ENCODE measurements at places on chromosomes 16 and 17.

GRCh38 chr17:81542431-81543338 lies 9.5 kb downstream of the FAAP100 start:
- no peak for DNase-seq

DNA sequence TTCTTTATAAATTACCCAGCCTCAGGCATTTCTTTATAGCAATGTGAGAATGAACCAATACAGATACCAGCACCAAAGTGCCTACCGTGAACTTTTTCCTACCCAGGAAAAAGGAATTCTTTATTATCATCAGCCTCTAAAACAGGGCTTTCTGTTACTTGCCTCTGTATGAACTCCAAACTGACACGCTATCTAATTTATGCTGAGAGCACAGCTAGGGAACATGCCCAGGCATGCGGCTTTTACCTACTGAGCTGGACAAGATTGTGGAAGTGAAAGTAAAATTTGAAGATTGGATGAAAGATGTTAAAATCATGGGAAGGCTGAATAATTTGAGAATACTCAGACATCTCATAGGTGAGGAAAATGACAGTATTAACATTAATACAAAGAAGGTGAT lies 24.4 kb upstream of the ADCY9 start:
- no peak for DNase-seq

DNA sequence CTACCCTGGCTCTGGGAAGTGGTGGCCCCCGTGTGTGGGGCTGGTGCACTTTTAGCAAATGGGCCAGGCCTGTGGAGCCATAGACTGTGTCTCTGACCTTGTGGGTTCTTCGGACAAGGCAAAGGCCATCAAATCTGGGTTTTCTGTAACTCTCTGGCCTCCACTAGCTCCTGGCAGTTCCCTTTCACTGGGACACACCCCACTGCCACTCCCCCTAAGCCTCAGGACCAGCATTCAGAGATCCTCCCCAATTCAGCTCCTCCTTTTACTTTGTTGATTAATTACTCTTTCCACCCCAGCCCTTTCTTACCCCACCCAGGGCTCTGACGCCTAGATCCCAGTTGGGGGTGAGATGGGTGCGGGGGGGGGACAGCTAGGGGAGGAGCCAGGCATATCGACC lies 53.9 kb upstream of the IRX3 start:
- no peak for DNase-seq

GRCh38 chr17:40068917-40069750 lies 6.4 kb downstream of the THRA start:
- DNase-seq: peak; percentile 93

GRCh38 chr17:17605729-17606088 lies 14.2 kb upstream of the PEMT start:
- no peak for DNase-seq

DNA sequence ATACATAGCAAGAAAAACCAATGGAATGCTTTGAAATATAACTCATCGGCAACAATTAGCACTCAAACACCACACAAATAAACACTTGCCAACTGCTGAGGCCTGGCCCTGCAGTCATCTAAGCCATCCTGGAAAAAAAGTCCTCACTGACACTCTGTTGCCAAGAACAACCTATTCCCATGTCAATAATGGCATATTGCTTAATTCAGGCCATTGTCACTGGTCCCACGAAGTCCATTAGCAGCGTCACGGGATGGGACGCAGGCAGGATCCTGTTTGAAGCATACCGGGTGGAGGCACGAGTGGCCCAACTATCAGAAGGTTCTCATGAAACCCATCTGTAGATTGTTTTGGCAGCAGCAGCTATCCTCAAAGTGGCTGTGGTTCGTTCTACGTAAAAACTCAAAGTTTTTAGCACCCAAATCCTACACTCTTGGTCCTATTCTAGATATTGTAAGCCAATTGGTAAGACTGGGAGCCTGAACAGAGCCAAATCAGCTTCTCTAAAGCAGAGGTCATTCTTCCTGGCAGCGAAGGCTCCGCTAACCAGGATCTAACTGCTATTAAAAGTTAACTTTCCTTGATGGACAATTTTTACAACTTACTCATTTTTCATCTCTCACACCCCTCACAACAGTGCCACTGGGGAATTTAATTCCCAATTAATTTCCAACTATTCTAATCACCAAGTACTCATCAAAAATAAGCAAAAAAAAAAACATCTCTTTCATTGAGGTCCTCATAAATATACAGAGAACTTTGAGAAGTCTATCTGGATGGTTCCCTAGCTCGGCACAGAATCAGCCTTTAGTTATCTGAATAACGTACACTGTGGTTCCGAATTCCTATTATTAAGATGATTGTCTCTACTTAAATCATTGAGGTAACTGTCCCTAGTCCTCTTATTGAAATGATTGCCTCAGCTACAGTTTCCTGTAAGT lies 91.5 kb downstream of the ZFHX3 start:
- DNase-seq: no peak

- no peak for DNase-seq
These were observed 293.8 kb upstream of the AXIN2 start for GRCh38 chr17:65855245-65855644.

DNA sequence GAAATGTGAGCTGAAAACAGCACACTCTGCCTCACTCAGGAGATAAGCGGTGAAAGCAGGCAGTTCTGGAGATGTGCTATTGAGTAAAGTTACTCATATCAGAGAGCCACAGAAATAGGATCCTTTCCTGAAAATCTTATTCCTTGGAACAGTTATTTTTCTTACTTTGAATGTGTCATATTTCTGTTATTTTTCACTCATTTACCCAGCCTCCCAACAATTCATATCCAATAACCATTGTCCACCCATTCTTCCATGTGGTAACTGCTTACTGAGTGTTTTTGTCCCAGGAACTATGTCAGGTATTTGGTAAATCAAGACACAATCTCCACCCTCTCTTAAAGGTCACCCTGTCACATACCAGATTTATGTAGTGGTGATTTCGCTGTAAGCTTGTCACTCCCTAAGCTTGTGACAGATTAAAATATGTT lies 144.9 kb downstream of the PARN start:
- no peak for DNase-seq

GRCh38 chr17:44144966-44145739 lies 3.4 kb downstream of the HROB start:
- no peak for DNase-seq

- no peak for DNase-seq
These were observed 12.0 kb downstream of the TBC1D16 start for GRCh38 chr17:80023481-80024205.

DNA sequence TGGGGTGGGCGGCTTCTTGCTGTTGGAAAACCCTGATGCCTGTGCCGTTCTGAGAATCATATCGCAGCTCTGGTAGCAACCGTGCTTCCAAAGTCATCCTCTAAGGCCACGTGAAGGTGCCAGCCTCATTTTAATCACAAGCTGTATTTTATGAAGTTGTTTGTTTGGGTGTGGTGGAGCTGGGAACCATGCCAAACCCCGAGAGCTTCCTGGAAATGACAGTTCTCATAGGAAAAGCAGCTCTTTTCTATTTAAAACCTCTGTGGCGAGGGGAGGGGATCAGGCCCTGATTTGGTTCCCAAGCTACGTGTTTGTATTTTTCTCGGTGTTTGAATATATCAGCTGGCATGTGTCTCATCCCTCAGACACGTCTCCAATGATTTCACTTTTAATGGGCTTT lies 21.7 kb downstream of the KNOP1 start:
- peak; percentile 82 for DNase-seq

DNA sequence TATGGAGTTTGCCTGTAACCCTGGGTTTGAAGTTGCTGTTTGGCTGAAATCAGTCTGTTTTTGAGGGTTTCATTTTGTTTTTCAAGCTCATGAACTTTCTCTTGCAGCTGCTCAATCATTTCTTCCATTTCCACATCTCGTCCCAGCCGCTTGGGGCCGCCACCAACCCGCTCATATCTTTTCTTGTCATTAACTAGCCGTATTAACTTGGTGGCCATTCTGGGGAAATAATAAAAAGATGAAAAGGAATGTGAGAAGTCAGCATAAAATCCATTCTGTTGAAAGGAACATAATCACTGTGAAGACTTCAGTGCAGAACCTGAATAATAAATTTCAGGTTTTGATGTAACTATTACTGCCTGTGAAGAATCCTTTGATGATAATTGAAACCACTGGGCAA lies 11.5 kb downstream of the RPGRIP1L start:
- DNase-seq: no peak

DNA sequence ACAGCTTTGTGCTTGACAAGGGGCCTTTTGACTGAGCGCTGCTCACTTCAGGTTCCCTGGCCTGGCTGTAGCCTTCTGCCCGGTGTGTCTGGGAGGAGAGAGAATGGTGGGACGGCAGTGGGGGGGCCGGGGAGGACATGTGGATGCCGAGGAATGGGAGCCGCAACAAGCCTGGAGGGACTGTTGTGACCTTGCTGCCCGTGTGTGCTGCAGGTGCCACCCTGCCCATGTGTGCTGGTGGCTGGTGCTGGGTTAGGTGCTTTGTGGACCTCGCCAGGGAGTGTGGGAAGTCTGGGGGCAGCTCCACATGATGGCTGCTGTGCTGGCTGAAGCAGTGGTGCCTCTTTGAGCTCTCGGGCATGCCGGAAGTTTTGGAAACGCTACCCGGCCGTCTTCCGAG lies 132.1 kb downstream of the LAT start:
- no peak for DNase-seq

- no peak for DNase-seq
These were observed 34.5 kb downstream of the USP22 start for GRCh38 chr17:21008160-21008915.

- peak; percentile 86 for DNase-seq
These were observed 1.5 kb downstream of the HCFC1R1 start for GRCh38 chr16:3022208-3022683.

DNA sequence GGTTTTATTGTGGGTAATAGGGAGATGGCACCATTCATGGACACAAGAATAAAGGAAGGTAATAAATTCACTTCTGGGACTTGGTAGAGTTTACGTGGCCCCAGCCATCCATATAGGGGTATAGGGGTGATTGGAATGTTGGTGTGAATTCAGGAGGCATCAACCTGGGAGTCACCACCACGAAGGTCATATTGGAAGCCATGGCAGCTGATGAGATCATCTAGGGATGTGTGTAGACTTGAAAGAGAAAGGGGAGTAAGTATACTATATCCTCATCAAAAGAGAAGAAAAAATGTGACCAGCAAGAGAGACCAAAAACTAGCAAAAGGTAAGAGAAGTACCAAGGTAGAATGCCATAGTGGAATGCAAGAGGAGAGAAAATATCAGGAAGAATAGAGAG lies 26.6 kb upstream of the GINS3 start:
- DNase-seq: no peak

DNA sequence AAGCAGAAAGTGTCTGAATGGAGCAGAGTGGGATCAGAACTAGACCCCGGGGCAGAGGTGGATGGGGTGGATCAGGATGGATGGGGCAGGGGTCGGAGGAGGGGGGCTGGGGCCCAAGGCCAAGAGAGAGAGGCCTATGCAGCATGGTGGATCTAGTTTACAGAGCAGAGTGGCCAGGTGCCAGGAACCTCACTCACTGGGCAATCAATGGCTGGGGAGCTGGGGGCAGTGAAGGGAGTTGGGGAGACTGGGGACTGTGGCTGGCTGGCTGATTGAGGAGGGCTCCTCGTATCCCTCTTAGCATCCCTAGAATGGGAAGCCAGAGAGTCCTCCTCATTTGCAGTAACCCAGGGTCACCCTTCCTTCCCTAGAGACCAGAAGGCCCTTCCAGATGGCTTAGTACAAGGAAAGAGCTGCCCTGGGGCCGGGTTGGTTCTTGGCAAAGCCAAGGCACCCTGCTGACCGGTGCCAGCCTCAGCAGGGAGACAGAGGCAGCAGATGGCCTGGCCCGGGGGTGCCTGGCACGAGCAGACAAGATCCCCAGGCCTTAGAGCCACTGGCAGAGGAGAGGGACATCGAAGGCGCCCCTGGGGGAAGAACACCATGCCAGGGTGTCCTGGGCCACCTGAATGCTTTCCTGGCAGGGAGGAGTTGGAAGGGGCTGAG lies 36.8 kb downstream of the SRCIN1 start:
- no peak for DNase-seq

- DNase-seq: no peak
These were observed 5.8 kb downstream of the P2RX5 start for GRCh38 chr17:3690094-3690715.

DNA sequence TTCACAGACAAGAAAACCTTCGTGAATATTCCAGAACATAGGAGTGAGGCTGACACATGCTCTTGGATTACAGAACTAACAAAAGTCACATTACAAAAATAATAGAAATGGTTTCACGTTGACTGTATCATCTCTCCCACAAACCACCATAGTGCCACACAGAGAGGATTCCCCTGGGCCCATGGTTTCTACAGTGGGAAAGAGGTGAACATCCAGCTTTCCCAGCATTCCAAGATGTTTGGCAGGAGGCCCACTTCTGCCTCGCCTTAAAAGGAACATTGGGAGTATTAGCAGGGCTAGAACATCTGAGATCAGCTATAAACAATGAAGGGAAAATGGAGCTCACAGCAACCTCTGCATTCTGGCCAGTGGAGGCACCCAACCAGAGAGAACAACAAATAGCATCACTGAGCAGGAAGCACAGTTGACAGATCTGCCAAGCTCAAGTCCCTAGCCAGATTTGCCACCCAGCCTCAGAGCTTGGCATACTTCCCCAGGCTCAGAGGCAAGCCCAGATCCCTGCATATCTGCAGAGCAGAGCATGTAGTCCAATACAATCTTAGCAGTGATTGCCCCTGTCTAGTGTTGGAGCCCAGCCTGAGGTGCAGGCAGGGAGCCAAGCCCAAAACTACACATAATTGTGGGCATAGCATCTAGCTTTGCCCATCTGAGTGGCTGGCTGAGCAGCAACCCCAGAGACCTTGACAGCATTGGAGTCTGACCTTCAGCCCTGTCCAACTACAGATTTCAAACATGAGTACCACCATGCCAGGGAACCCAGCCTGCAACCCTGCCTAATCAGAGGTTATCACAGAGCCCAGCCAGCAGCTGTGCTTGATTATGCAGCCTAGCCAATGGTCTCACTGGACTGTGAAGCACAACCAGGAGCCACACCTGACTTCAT lies 260.4 kb downstream of the CEP112 start:
- DNase-seq: no peak

- no peak for DNase-seq
These were observed 89.4 kb downstream of the C16orf78 start for GRCh38 chr16:49462989-49463371.

GRCh38 chr17:65794572-65794971 lies 233.1 kb upstream of the AXIN2 start:
- peak; percentile 51 for DNase-seq
